Progenitor cell of endocrine pancreas (in vitro differentiated cells): ENCODE measurements at places on chromosomes 7 and 10.

- DNase-seq: no peak
Observed at GRCh38 chr7:101518336-101518735, 110.8 kb downstream of the MYL10 start.

GRCh38 chr10:130553826-130554225 lies 417.6 kb downstream of the GLRX3 start:
- no peak for DNase-seq

- no peak for DNase-seq
Observed at GRCh38 chr10:12337453-12338372, 11.6 kb upstream of the CAMK1D start.

GRCh38 chr7:143931739-143932138 lies 3.3 kb upstream of the OR2F2 start:
- no peak for DNase-seq

DNA sequence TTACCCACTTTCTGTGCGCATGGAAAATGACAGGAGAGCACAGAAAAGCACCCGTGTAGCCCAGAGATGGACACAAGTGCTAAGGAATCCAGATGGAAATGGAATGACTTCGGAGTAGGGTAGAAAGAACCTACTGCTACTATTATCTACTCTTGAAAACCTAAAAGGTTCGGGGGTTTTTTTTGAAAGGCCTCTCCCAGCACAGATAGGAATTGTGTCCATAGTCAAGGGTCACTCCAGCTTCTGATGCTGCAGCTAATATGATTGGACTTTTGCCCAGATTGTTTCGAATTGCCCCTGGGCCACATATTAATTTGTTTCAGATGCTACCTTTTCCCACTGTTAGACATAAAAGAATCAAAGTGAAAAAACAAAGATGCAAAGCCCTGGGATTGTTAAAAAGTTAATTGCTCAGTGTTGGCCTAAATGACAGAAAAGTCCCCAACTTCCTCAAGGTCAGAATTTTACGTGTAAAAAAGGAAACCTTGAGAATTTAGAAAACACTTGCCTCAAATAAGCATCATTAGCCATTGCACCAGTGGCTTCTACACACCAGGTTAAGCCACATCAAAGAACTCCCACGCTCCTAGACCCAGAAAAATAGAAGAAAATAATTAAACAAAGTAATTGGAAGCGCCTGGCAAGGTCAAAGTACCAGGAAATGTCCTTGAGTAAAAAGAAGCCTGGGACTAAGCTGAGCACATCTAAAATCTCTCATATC lies 40.8 kb upstream of the INSIG1 start:
- DNase-seq: no peak

DNA sequence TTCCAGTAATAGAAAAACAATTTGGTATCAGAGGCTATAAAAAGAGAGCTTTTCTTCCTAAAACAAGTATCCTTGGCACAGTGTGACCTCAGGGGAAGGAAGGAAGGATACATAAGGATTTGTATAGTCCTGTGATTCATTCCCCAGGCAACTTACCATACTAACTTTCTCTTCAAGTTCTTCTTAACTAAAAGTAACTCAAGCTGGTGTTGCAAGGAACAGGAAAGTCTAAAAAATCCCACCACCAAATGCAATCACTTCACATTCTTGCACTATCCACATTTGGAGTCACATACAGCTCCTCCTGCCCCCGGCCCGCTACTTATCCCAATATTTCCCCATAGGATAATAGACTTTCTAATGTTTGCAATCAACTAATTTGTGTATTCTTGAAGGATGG lies 84.8 kb downstream of the PRKAG2 start:
- DNase-seq: no peak

GRCh38 chr7:137975768-137976167 lies 26.1 kb downstream of the CREB3L2 start:
- no peak for DNase-seq

DNA sequence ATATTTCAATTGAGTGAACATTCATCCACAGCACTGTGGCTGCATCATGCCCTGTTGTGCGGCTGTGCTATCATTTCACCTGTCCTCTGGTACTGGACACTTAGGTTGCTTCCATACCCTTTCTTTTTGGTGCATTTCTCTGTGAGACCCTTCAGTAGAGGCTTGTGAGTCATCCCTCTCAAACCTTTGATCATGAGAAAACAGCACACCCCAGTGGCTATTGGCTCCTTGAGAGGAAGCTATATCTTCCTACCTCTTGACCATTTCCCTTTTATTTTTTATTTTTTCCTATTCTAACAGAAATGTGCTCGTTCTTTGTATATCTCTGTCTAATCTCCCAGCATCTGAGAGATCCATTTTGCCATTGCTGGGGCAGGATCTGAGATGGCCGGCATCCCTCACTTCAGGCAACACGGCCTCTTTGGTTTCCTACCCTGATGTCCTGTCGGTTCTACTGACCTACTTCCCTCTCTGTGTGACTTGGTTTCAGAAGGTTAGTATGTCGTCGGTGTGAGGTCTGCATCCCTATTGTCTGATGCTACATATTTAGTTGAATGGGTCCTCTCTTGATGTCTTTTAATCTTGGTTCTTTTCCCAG lies 23.8 kb upstream of the PIK3AP1 start:
- no peak for DNase-seq

- DNase-seq: no peak
Observed at GRCh38 chr7:150397346-150398107, 18.4 kb downstream of the ZNF775 start.

DNA sequence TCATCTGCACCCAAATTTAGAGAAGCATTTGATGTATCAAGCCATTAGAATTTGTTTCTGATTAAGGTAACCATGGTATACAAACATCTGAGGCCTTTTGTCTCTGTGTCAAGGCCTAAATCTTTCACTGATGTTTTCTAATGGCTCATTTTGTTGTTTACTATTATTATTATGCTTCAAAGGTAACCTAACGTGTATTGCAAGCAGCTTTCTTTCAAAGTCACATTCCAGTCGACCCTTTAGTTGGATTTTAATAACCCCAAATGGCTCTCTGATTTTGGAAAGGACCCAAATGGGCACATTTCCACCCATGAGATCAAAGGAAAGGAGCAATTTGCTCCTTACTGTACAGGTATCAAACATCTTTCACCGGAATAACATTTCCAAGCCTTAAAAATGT lies 46.7 kb upstream of the WNT16 start:
- DNase-seq: no peak

GRCh38 chr10:3010334-3010733 lies 57.0 kb upstream of the PFKP start:
- no peak for DNase-seq

- no peak for DNase-seq
Observed at GRCh38 chr7:140197218-140197890, 20.6 kb upstream of the KDM7A start.

- DNase-seq: no peak
Observed at GRCh38 chr10:96579133-96579532, 7.7 kb downstream of the TM9SF3 start.

GRCh38 chr10:52956461-52956860 lies 183.9 kb upstream of the MBL2 start:
- no peak for DNase-seq

DNA sequence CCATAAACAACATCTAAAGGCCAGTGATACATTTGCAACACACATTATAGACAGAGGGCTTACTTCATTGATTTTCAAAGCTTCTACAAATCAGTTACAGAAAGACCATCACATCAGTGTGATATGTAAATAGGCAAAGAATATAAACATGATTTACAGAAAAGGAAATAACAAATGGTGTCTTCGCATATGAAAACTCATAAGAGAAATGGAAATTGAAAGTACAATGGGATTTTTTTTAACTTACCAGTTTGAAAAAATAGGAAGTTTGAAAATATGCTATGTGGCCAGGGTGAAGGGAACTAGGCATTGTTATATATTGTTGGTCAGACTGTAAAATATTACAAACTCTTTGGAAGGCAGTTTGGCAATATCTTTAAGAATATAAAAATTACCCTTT lies 27.3 kb downstream of the SEC23IP start:
- DNase-seq: no peak

DNA sequence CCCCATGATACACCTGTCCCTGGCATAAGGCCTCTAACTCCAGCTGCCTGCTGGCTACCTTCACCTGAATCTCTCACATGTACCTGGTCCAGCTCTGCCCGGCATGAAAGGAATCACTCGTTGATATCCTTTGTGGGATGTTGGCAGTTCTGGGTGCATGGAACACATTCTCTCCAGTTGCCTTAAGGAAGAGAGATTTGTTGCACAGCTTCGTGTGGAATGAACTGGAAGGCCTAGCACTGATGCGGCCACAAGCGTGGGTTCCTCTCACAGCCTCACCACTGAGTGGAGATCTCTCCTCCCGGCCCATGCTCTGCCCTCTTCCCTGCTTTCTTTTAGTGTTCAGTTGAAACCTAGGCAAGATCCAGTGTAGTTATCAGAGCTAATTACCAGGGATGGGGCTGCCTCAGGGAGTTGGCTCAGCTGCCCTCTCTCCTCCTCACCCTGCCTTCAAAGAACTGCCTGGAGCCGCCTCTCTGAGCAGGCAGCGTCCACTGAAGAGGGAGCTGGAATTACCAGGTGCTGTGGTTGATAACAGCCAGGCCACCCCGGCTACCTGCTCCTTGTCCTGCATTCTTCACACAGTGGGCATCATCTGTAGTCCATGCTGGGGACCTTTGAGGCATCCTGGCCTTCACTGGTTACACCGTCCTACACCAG lies 194.3 kb downstream of the CCDC3 start:
- no peak for DNase-seq

DNA sequence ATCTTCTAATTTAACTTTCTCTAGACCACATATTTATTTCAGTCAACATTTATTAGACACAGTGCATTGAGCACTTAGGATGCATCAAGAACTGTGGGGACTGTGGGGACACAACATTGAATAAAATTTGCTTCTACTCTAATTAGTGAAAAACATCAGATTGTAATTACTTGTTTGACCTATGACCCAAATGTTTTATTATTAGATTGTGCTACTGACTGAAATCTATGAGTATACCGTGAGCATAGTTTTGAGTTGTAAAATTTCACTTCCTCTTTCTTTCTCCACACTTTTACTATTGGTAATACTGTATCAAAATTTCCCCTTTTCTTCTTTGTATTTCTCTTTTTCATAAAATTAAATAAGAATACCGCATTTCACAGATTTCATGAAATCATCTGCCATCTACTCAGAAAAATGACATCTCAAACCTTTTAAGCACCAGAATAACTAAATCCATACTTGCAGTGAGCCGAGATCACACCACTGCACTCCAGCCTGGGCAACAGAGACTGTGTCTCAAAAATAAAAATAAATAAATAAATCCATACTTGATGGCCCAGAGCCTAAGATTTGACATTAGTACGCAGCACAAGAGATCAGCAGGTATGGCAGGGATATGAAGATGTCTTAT lies 25.4 kb upstream of the INPP5F start:
- no peak for DNase-seq

DNA sequence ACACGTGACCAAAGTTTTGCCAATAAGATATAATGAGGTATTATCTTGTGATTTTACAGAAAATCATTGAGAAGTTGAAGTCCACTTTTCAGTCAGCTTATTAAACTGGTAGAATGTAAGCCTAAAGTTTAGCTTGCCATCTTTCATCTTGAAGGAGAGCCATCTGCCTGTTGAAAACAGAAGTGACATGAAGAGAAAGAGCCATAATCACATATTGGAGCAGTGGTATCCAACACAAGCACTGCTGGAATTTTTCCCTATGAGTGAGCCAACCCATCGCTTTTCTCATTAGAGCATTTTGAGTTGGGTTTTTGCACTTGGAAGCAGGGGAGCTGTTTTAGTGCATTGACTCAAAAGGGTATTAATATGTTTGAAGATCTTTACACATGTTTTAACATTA lies 117.6 kb upstream of the FERD3L start:
- DNase-seq: no peak

DNA sequence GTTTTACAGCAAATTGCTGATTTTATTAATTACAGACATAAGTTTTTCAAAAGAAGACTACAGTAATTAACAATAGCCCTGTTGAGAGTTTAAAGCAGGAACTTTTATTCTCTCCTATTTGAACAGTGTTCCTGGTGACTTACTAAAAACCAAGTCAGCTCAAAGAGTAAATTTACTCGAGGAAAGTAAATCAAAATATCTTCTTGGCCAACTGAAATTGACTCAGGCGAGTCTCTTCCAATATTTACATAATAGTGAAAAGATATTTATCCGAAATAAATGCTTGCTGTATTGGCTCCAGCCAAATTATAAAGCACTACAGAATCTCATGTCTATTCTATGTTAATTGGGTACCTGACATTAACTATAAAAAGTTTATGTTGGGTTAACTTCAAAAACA lies 13.2 kb downstream of the CYTH3 start:
- no peak for DNase-seq

DNA sequence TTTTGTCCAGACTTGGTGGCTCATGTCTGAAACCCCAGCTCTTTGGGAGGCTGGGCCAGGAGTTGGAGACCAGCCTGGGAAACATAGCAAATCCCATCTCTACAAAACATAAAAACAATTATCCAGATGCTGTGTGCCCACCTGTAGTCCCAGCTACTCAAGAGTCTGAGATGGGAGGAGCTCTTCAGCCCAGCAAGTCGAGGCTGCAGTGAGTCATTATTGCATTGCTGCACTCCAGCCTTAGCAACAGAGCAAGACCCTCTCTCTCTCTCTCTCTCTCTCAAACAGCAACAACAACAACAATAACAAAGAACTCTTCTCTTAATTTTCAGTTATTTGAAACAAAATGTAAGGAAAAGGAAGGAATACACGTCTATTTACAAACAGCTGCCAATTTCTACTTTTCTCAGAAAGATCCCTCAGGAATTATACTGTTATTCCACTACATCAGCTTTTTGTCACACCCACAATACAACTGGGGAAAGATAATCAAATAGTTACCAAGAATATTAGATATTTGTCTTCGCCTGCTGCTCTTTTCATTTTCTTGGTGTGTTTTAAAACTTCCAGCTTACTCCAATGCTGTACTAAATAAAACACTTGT lies 5.1 kb upstream of the TSPAN12 start:
- DNase-seq: no peak

GRCh38 chr10:2108496-2108895 lies 371.2 kb upstream of the ADARB2 start:
- no peak for DNase-seq

DNA sequence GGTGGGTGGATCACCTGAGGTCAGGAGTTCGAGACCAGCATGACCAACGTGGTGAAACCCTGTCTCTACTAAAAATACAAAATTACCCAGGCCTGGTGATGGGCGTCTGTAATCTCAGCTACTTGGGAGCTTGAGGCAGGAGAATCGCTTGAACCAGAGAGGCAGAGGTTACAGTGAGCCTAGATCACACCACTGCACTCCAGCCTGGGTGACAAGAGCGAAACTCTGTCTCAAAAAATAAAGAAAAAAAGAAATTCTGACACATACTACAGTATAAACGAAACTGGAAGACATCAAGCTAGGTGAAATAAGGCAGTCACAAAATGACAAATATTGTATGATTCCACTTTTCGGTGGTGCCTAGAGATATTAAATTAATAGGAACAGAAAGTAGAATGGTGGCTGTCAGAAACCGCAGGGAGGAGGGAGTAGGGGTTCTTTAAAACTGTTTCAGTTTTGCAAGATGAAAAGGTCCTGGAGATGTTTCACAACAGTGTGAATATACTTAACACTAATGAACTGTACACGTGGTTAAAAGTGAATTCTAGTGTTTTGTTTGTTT lies 23.2 kb downstream of the PILRA start:
- DNase-seq: no peak

- DNase-seq: no peak
Observed at GRCh38 chr7:133530682-133531081, 277.8 kb downstream of the EXOC4 start.
